ENCODE measurements at places on chromosomes 1 and 21.

- DNase-seq, result peak; percentile 8
Measured at GRCh38 chr1:205458777-205459566, 3.1 kb upstream of the BLACAT1 start.

GRCh38 chr1:115764541-115764940, 4.0 kb downstream of the CASQ2 start:
- peak; percentile 36 for DNase-seq

DNA sequence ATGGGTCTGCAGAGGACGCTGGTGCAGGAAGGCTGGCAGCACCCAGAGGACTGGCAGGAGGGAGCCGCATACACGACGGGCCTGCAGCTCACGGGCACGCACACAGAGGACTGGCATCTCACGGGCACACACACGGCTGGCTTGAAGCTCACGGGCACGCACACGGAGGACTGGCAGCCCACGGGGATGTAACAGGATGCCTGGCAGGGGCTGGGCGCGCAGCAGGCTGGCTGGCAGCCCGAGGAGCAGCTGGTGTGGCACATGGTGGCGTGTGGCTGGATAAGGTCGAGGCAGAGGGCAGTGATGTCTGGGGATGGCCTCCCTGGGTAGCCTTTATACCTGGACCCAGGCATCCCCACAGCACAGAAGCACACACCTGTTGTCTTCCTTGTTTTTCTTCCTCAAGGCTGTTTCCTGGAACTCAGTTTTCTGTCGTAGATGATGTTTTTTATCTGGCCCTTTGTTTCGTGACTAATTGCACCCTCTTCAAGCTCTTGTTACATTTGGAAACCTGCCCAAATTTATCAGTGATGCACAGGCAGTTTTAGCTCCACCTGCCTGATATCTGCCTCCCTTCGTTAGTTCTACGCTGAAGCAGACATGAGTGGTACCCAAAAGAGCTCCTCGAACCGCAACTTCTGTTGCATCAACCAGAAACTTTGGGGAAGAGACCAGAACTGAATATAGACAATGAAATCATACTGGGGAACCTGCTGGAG, at the start of gene KRTAP12-1:
Gene KRTAP12-1 (minus strand): TSS at position 303 of the 719 bp plus-strand sequence. CDS start 40 bp downstream, at position 263.
- DNase-seq, result no peak

GRCh38 chr1:7623842-7624241, 147.3 kb upstream of the VAMP3 start:
- no peak for DNase-seq

GRCh38 chr1:228417483-228418203, 982 bp upstream of the TRIM17 start:
- DNase-seq, result no peak

GRCh38 chr1:213874789-213875188, 113.0 kb upstream of the PROX1 start:
- DNase-seq, result no peak

DNA sequence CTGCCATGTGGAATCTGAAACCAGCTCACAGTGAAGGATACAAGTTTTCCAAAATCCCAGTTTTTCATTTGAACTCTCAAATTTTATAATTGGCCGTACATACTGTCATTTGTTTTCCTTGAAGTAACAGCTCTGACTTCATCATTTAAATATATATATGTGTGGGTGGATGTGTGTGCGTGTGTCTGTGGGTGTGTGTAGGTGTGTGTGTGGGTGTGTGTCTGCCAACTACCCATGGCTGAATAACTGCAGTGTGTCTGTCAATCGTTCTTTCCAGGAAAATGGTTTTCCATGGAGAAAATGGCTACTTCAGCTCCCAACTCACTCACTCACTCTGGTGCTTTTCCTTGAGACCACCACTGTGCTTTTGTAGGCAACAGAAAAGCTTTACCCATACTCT, 169.0 kb downstream of the PLPP3 start:
- DNase-seq, result no peak

- no peak for DNase-seq
Measured at GRCh38 chr1:164703463-164703862, 144.5 kb downstream of the PBX1 start.

DNA sequence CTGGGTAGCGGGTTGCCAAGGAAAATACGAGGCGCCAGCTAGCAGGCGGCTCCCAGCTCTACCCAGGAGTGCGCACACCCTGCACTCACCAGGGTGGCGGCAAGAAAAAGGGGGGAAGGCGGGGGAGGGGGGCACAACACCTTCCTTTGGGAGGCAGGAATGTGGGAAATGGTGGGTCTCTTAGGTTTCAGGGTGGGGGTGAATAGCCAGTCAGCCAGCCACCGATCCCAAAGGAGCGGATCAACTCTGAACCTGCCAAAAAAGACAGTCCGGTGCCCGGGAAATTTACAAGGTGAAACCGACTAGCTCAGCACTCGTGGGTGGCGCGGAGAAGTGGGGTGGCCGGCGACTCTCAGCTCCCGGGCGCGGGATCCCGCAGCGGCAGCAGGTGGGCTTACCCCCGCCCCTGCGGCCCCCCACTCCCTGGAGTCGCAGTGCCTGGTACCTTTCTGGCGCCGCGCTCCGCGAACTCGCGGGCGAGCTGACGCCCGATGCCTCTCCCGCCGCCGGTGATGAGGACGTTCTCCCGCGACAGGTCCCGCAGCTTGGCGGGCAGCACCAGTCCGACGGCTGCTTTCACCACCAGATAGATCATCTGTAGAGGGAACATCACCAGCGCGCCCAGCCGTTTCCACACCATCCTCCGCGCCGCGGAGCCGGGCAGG, 1.2 kb downstream of the DHRS3 start:
- DNase-seq, result peak; percentile 29

DNA sequence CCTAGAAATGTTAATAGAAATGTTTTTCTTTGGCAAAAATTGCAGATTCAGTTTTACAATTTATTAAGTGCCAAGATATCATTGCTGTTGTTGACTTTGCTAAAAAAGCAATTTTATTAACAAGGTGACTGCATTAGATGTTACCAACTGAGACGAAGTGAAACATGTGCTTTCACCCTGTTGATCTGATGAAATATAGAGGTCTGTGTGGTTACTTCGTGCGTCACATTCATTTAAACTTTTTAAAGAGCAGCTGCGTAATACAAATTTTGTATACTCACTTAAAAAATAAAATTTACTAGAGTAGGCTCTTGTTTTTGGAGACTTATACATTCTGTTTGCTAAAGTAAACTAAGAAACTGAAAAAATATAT, 465.7 kb downstream of the USP25 start:
- DNase-seq, result peak; percentile 67

DNA sequence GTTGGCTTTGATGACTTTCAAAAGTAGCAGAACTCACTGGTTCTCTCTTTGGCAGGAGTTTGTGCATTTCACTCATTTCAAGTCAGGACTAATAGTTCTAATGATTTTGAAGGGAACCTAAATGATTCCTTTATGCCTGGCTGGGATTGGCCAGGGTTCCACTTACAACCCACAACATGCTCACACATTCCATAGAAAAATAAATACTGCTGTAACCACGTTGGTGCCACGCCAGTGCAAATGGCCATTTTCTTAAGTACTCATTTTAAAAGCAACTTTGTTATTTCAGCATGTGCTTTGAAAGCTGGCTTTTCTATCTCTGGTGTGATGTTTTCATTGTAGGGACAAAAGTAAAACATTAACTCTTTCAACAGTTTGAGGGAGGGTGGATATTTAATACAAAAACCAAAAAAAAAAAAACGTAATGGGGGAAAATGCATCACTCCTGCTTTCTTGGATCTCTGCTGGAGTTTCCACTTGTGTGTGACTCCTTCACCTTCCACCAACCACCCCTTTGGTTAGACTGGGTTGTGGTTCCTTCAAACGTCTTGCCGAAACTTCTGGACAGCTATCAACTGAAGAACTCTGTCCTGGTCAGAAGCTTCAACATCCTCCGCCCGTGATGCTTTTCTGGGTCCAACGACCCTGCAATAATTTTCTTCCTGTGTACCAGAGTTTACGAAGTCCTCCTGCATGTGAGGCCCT, 300.4 kb upstream of the RUNX1 start:
- no peak for DNase-seq

DNA sequence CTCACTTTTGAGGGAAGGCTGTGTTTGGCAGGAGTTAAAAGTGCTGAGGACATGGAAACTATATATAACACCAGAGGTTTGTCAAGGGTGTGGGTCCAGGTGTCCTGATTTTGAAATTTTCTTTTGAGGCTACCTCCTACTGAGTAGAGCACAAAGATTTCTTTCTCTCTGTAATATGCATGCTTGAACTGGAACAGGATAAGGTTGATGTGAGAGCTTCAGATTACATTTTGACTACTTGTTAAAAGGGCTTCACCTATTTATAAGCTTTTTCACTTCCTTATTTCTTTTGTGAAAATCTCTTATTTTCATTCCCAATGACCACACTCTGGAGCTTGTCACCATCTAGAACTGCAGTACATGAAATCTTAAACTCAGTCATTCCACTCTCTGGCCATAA, 59.8 kb upstream of the PLA2G4A start:
- DNase-seq, result no peak

- DNase-seq, result no peak
Measured at GRCh38 chr1:54565113-54565501, 17.1 kb downstream of the ACOT11 start.

DNA sequence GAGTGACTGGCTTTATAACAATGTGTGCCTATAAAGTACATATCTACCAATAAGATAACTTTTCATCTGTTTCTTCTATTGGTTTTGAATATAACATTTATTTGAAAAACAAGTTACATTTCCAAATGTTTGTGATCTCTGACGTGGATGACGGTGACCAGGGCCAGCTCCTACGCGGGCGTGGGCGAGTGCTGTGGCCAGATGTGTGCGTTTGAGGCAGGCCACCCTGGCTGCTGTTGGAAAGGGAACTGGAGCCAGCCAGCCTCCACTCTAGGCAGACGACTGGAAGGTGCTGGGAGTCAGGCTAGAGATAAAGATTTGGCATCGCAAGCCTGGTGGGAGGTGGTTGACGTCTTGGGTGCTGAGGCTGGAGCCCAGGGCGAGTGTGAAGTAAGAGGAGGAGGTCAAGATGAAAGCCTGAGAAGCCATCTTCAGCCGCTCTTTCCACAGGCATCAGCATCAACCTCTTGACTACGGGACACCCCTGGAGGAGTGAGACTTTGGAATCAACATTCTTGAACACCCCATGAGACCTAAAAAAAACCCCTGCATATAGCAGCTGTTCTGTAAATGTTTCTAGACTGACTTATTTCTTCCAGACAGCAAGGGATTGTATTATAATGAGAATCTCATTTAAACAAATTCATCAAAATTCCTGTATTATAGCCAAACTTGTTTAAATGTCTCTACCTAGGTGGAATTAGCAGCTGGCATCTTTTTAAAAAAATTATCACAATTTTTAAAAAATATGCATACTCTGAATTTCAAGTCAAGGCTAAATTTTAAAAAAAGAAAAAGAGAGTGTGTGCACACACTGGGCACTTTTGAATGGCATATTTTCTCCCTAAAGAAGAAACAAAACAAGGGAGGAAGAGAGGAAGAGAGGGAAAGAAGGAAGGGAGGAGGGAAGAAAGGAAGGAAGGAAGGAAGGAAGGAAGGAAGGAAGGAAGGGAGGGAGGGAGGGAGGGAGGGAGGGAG, 112.5 kb upstream of the SLC44A3 start:
- DNase-seq, result no peak

- DNase-seq, result no peak
Measured at GRCh38 chr1:26854906-26855305, 8.0 kb upstream of the SFN start.

DNA sequence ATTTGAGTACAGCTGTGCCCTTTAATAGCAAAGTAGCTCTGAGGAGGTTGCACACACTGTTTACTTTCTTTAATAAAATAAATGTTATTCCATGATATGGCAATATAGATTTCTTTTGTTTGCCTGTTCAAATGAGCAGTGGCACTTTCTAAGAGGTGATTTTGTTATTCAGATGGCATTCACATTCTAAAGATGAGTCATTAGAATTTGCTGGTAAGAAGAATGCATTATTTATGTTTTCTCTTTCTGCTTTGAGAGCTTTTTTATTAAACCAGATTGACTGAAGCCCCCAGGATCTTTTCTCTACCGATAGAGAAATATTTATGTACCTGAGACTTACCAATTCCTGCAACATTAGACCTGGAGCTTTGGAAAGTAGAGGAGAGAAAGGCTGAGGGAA, 11.2 kb upstream of the LEPR start:
- no peak for DNase-seq

GRCh38 chr1:200483491-200484143, 73.8 kb upstream of the ZNF281 start:
- DNase-seq, result no peak

DNA sequence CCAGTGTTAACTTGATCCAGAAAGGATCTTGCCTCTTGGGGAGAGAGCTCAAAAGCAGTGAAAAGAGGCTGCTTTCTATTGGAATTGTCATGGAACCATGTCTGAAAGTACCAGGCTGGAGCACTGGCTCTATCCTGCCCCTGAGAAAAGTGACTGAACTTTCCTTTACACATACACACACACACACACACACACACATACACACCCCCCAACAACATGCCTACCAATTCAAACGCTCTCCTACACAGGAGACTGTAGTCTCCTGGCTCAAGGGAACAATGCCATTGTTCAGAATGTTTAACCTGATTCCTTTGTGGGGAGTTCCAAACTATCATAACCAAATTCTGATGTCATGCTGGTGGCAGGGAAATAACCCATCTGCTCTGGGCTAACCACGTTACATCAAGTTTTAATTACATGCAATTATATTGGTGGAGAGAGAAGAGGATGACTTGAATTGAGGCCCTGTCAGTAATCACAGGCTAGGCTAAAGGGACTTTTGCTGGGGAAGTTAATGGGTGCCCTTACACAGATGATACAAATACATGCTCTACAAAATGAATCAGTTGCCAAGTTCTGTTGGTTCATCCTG, 52.3 kb upstream of the DUSP10 start:
- peak; percentile 93 for DNase-seq

DNA sequence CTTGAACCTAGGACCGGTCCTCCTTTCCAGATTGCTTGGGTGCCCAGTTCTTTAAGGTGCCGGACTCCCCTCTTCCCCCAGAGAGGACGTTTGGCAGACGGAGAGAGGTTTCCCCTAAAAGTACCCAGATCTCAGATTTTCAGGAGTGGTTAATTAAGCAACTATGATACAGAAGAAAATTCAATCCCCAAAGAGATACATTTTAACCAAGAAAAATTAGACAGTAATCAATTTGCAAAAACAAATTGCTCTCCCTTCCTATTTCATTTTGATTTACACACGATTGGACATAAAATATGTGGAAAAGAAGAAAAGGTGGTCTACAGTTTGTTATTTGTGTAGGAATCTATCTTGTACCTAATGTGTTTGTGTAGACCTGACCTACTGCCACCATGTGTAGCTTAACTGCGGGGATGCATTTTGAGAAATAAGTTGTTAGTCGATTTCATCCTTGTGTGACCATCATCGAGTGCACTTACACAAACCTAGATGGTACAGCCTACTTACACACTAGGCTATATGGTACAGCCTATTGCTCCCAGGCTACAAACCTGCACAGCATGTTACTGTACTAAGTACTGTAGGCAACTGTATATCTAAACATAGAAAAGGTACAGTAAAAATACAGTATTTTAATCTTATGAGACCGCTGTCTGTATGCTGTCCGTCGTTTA, 755 bp downstream of the RPAP2 start:
- peak; percentile 4 for DNase-seq

DNA sequence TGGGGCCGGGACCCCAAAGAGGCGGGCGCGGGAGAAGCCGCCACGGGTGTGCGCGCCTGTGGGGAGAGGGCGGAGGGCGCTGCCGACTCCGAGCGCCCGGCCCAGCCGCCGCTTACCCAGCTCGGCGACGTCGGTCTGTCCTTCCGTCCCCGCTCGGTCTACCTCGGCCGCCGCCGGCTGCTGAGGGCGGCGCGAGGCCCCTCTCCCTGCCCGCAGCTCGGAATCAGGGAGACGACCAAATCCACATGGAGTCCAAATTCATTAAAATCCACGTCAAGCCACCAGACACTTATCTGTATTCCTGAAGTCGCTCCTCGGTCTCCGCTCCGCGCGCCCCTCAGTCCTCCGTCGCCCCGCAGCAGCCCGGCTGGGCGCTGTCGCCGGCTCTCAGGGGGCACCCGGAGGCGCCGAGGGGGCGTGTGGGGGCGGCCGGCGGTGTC, 637 bp downstream of the PLXNA2 start:
- DNase-seq, result peak; percentile 8

Data from inflammatory macrophage treated with lipopolysaccharide for 4 hours (primary cell).